ENCODE measurements at places on chromosomes 5 and 9.

DNA sequence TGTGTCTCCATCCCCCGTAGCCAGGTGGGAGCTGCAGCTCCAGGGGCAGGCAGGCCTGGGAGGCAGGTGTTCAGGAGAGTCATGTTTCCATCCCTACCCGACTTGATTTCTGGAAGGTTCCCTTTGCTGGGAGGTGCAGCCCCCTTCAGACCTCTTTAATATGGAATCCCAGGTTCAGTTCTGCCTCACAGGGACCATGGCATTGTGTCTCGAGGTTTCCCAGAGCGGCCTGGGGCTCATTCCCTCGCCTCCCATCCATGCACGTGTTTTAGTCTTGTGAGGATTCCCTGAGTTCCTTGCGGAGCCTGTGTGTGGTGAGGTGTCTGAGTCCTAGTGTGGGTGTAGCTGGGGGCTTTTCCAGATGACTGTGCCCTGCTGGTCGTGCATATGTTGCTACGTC lies 16.5 kb upstream of the AHRR start:
- no peak for DNase-seq

DNA sequence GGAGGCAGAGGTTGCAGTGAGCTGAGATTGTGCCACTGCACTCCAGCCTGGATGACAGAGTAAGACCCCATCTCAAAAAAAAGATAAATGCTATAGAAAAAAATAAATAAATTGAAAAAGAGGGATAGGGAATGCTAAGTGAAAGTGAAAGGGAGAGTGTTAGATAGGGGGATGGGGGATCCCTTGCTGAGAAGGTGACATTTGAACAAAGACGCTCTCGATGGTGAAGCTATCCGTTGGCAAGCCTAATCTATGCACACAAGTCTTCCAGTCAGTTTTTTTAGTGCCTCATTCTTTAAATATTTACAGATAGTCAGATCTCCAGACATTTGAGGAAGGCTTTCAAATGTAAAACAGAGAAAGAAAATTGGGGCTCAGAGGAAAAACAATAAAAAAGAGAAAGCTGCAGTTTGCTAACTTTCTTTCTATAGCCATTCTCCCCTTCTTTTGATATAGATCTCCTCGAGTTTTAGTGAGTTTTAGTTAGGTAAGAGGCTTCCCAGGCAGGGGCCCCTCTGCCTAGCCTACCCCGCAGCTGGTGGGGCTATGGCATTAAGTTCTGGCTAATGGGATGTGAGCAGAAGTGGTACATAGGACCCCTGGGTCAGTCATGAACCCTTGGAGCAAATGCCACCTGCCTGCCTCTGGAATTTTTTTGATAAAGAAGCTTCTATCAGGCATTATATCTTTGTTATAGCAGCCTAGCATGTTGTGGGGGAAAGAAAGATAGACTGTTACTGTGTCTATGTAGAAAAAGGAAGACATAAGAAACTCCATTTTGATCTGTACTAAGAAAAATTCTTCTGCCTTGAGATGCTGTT lies 12.0 kb downstream of the GLRX start:
- DNase-seq, result peak; percentile 59

DNA sequence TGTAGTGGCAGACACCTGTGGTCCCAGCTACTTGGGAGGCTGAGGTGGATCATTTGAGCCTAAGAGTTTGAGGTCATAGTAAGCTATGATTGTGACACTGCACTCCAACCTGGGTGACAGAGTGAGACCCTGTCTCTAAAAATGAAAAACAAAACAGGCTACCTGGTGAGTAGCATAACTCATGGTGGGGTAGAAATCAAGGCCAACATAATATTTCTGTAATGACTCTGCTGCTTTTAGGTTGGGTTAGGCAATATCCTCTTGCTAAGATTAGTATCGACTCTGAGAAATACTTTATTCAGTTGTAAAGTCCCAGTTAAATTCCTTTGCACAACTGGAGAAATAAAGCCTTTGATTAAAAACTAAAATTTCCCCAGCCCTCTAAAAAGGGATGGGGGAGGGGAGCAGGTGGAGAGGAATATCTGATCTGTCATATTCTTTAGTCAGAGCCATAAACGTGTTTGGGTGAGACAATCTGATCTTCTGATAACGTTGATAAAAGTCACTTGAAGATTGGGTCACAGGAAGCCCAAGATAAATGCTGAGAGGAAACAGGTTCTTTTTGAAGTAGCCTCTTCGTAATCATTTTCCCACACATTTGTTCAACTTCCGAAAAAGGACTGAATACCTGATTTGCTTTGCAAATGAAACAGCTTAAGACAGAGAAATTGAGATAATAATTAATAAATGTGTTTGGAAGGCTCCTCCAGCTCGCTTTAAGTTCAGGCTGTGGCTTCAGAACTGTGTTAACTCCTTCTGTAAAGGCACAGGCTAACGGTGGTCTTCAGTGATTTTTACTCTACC lies 14.9 kb downstream of the IL4 start:
- no peak for DNase-seq

GRCh38 chr5:119332208-119332607 lies 23.6 kb upstream of the TNFAIP8 start:
- no peak for DNase-seq

- peak; percentile 63 for DNase-seq
Observed at GRCh38 chr5:39570403-39571027, 145.7 kb upstream of the DAB2 start.

DNA sequence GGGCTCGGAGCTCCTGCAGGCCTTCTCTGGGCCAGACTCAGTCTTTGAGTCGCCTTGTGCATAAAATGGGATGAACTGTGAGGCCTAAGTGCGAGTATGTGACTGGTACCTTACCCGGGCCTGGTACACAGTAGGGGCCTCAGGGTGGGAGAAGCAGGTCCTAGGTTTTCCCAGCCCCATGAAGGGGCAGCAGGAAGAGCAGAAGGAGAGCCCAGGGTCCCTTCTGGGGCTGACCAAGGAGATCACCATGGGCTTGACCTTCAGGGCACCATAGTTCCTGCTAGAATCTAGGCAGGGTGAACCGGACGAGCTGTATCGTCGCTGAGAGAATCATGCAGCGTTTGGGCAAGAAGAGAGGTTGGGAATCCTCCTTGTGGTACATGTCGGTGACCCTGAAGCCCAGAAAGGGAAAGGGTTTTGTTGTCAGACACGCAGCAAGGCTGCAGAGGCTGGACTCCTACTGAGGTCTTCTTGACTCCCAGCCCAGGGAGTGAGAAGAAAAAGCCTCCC lies 373 bp upstream of the PHYKPL start:
- no peak for DNase-seq

DNA sequence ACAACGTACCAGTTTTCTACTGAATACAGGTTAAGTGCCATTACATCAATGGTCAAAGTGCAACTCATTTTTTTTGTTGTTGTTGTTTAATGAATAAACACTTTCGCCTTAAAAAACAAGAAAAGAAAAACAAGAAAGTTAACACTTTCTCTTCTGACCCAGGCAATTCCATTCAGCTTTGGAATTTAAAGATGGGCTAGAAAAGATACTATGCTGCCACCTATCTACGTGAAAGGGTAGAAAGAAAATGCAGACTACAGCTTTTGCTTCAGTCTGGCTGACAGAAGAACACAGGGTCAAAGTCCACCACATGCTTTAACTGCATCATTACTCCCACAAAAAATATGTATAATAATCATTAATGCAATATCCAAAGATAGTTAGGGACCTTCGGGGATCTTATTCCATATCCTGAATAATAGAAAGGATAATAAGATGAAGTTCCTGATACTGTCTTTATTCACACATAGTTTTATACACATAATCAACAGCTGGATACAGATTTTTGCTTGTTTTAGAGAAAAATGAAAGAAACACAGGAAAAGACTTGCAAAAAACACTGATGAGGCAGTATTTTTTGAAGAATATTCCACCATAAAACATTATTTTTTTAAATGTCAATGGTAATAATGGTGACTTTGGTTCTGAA lies 40.4 kb downstream of the ZDHHC21 start:
- peak; percentile 53 for DNase-seq

- DNase-seq, result peak; percentile 9
Observed at GRCh38 chr5:155089643-155090042, 76.1 kb downstream of the KIF4B start.

DNA sequence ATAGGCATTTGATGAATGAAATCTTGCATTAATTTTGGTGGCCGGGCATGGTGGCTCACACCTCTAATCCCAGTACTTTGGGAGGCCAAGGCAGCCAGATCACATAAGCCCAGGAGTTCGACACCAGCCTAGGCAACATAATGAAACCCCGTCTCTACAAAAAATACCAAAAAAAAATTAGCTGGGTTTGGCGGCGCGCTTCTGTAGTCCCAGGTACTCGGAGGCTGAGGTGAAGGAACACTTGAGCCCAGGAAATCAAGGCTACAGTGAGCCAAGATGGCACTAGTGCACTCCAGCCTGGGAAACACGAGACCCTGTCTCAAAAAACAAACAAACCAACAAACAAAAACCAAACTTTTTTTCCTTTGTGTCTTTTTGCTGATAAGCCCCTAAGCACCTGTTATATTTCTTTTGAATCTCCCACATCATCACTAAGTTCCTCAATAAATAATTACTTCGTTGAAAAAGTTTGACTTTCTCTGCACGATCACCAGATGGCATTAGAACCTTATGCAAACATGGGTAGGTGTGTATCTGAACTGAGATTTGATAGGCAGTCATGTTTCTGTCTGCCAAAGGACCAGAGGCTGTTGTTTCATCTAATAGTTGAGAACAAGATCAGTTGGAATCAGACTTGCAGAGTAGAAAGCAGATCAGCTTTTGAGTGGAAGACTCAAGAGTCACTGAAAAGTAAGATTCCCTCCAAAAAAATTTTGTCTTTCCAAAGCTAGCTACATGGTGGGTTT lies 5.5 kb upstream of the MATR3 start:
- DNase-seq, result no peak

GRCh38 chr9:83665580-83666200 lies 42.1 kb downstream of the UBQLN1 start:
- peak; percentile 12 for DNase-seq

DNA sequence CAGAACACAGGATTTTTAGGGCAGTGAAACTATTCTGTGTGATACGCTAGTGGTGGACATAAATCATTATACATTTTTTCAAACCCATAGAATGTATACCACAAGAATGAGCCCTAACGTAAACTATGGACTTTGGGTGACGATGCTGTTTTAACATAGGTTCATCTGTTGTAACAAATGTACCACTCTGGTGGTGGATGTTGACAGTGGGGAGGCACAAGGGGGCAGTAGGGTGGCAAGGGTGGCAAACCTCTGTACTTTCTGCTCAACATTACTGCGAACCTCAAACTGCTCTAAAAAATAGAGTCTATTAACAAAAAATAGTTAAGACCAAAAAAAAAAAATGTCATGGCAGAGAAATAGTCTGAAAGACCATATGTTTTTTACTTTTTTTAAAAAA lies 9.1 kb upstream of the MVB12B start:
- no peak for DNase-seq

- peak; percentile 67 for DNase-seq
Observed at GRCh38 chr5:96703384-96703920, 41.3 kb downstream of the CAST start.

DNA sequence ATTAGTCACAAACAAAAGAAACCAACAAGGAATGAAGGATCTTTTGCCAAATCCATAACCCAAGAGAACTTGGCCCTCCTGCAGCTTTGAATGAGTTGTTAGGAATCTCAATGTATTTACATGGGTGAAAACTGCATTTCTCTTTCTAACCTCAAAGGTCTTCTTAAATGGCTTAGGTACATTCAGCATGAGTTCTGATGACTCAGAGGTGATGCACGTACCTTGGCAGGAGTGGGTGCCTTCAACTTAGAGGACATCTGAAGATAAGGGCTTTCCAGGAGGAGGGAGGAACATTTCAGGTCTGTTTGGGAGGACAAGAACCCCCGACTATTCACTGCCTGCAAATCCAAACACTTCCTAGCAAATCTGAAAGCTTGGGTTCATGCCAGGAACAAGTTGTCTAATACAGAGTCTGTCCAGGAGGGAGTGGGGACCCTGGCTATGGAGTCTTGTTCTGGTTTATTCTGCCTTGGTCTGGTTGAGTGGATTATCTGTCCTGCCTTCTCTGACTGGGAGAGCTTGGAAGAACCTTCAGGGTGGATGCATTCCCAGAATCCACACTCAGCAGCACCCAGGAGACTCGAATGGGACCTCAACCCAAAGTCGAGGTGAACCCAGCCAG lies 65.7 kb downstream of the IRX2 start:
- peak; percentile 57 for DNase-seq

DNA sequence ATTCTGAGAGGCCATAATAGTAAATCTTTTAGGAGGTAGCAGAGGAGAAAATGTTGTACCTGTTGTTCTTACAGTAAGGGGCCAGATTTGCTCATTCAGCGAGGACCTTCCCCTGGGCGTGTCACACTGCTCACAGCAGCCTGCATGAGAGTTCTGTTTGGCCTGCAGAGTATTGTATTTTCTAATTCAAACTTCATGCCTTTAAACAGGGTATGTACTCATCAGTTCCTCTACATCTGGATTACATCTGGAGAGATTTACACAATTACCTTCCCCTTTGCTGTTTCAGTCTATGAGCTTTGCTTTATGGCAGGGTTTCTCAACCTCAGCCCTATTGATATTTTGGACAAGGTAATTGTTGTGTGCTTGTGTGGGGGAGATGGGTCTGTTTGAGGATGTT lies 170.9 kb upstream of the STK32A start:
- DNase-seq, result no peak

- DNase-seq, result peak; percentile 15
Observed at GRCh38 chr9:130372057-130372456, 72.7 kb upstream of the ASS1 start.

GRCh38 chr5:177446200-177447065 lies at the start of gene PRR7:
TSS of gene PRR7 (plus strand) at chr5:177446814. CDS start at chr5:177455068, 8,254 bp downstream.
- peak; percentile 75 for DNase-seq

DNA sequence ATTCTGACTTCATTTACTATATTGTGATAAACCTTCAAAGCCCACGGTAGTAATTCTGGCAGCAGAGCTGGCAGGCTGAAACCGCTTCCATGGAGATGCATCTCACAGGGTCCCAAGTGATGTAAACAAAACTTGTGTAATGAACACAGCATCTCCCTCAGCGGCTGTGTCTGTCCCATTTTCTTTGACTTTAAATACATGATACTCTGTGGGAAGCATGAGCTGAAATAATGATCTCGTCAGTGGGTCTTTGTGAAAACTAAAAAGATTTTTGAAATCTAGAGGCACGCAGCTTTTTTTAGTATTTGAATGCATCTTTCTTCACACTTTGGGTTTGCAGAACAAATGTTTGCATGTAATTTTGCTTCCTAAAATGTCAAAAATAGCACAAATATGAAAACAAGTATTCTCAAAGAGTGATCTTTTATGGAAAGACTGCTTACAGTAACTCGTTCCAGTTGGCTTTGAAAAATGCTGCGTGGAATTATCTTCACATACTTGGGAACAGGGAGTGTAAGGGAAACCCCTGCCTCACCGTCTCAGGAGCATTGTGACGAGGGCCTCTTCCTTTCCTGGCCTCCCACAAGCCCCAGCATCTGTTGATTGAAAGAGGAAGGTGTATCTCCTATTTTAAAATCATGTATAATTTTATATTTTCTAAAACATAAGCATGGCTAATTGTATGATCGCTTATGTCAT lies 18.1 kb upstream of the LPCAT1 start:
- no peak for DNase-seq

GRCh38 chr9:77598524-77598923 lies 49.6 kb downstream of the GNA14 start:
- no peak for DNase-seq

DNA sequence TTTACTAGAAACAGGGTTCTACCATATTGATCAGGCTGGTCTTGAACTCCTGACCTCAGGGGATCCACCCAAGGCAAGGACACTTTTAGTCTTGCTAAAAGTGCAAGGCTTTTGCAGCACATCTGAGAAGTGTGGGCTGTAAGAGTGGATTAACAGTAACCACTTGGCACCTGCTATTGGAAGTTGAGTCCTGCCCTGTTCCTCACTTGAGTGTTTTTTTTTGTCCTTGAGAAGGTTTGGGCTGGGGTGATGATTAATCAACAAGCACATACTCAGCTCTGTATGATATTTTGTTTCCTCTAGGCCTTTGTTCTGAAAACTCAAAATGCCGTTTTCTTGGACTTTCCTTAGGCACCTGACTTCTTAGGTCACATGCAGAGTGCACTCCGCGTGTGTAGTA lies 37.4 kb downstream of the SNX30 start:
- no peak for DNase-seq

Data from kidney tubule cell (primary cell).